Caudate nucleus (tissue), 63 donors: ENCODE measurements at places on chromosomes 13 and 19.
A peak's percentile ranks its signal among the peaks of the same experiment; 100 is the strongest.

GRCh38 chr19:38805180-38805579, 7.6 kb downstream of the LGALS4 start:
- no peak for DNase-seq

GRCh38 chr13:42214446-42214845, 57.5 kb upstream of the AKAP11 start:
- no peak for DNase-seq

- no peak for DNase-seq
Observed at GRCh38 chr19:3149526-3150505, 14.0 kb downstream of the GNA15 start.

- no peak for DNase-seq
Observed at GRCh38 chr13:109990296-109990695, 203.9 kb upstream of the IRS2 start.

DNA sequence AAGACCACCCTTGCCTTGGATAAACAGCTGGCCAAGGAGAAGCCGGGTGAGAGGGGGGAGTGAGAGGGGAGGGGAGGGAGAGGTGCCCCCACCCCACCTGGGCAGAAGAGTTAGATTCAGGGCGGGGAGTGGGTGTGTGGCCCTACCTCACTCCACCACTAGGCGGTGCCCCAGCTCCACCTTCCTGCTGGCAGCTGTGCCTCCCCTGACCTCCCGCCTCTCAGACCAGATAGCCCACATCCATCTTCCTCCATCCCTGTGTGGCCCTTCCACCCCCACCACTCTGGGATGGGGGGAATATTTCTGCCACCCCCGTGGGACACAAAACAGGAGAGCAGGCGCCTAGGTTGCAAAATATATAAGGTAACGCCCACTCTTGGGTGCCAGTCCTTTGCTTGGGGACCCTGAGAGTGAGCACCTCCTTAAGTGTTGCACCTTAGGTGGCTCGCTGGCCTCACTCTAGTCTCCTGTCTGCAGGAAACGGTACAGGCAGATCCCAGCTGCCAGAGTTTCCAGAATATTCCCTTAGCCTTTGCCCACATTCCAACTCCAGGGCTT, 13.8 kb upstream of the EHD2 start:
- no peak for DNase-seq

DNA sequence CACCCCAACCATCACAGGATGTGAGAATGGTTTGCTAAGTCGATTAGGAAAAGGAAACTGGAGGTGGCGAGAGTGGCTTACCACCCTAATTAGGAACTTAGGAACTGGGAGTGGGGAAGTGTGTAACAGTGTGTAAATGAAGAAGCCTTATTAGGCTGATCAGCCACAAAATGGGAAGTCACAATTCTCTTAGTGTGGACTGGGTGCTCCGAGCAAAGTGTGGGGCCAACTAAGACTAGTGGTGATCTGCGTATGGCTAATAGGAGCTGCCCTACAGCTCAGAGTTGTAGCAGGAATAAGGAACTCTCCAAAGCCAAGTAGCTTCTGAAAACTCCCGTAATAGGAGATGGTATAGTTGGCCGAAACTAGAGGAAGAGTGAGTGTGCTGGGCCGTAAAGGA, 7.6 kb downstream of the SIGLEC11 start:
- no peak for DNase-seq

GRCh38 chr19:44891016-44891882, at the start of gene TOMM40:
TSS of gene TOMM40 (plus strand) at chr19:44891254. CDS start at chr19:44891416, 162 bp downstream.
- no peak for DNase-seq

- DNase-seq = no peak
Observed at GRCh38 chr19:5814852-5815246, 10.0 kb downstream of the NRTN start.

DNA sequence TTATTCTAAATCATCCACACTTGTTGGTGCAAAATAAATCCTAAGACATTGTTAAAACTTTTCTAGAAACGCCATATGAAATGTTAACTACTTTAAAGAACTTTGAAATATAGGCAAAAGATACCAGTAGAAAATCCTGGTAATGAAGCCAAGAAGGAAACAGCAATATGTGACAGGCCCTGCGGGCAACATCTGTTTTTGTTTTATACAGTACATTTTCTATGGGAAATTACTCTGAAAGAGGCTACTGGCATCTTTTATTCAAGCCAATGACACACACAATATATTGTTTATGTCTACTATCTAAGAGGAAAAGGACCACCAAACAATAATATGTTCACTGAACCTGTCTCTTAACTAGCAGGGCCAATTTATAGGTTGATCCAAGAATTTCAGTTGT, 829.7 kb downstream of the PCDH17 start:
- DNase-seq = no peak

DNA sequence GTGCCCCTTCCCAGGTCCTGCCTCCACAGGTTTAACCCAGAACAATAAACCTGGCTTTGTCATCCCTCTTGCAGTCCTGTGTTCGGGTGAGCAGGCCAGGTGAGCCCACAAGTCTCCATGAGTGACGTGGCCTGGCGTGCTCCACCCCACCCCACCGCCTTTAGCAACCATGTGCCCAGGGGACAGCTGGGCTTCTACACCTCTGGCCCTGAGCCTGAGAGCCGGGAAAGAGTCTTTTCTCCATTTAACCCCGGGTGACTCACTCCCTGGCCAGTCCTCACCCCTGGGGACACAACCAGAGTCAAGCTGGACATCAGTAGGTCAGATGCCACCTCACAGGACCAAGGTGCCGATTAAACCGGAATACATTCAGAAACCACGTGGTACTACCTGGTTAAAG, 4.1 kb downstream of the C19orf53 start:
- DNase-seq = no peak

DNA sequence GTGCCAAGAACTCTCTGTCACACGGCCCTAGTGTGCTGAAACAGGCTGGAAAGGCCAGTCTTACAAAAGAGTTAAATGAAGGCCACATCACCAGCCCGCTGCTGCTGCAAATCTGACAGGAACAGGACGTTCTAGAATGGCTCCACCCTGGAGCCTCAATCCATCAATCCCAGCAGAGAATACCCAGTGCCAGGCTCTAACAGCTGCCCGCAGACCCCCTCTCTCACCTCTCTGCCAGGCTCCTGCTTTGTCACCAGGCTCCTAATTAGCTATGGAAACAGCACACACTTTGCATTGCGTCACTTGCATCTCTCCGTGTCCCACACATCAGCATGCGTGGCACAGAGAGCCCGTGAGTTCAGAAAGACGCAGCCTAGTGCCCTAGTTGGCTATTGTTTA, 314.1 kb downstream of the FOXO1 start:
- DNase-seq = peak; percentile 14

DNA sequence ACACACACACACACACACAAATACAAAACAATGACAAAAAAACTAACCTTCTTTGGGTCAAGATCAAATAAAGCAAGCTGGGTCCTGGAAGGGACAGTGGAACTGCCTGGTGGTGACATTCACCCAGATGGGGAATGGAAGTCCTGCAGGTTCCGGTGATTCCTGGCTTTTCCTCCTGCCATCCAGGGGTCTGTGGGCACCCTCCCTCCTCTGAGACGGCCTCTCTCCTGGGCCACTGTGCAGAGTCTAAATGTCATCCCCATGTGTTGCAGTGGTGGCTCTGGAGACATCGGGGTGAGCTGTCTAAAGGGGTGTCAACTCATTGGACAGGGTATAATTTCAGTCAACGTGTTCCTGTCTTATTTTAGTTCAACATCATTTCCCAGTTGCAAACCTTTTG, 248.2 kb downstream of the ZNF536 start:
- no peak for DNase-seq

DNA sequence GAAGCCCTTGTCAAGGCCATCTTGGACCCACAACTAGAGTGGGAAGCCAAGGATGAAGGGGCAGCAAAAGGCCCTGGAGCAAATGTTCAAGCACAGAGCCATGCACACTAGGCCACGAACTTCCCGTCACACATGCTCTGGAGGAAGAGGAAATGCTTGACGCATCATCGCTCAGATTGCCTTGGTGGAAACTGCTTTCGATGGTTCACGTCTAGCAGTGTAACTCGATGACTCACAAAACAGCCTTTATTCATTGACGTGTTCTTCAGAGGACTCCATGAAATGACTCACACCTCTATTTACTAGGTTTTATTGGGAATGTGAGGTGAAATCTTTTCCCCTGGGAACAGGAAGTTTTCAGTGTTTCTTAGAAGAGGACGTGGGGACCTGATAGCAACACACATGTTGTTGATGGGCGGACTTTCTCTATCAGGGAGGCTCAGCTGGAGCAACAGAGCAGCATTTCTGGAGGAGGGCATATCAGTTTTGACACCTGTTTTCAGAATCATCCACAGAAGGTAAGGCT, 79.8 kb upstream of the FLT1 start:
- DNase-seq = no peak

- DNase-seq = no peak
Observed at GRCh38 chr13:76884186-76884906, 1.9 kb downstream of the KCTD12 start.

DNA sequence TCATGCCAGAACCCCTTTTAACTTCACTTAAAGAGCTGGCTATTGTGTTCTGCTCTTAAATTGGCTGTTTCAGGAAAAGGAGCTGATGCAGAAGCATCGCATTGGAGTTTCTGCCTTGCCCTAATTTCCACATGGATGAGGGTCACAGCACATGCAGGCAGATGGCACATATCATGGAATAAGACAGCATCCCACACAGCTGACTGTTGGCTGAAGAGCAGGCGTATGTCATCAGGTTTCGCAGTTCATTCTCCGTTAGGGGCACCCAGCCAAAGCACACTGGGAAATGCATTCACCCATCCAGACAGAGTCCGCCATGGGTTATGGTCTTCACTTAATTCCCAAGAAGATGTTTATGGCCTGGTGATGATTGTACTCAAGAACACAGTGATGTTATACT, 572.5 kb downstream of the LIG4 start:
- no peak for DNase-seq

GRCh38 chr19:51066393-51067186, 1.7 kb upstream of the KLK13 start:
- no peak for DNase-seq

- no peak for DNase-seq
Observed at GRCh38 chr13:25973085-25973484, 78.7 kb downstream of the SHISA2 start.

DNA sequence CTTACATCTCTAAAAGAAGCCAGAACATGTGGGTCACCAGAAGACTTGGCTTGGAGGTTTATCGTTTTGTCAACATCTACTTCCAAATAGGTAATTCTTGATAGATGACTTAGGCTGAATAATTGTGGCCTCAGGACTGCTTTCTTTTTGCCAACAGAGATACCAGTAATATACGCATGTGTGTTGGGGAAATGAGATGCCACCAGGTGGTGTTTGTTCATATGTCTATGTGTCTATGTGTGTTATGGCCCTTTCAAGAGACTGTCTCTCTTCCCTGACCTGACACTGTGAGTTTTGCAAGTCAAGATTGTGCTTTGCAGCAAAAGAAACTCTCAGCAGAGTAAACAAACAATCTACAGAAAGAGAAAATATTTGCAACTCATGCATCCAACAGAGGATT, 31.6 kb upstream of the METTL21C start:
- no peak for DNase-seq

- DNase-seq = no peak
Observed at GRCh38 chr13:25295701-25296100, 5.7 kb upstream of the NUP58 start.

GRCh38 chr13:34513526-34513925, 428.5 kb upstream of the NBEA start:
- no peak for DNase-seq

- no peak for DNase-seq
Observed at GRCh38 chr13:68056816-68057710, 826.9 kb upstream of the PCDH9 start.

GRCh38 chr13:52980695-52981094, 47.9 kb upstream of the OLFM4 start:
- no peak for DNase-seq
